ENCODE measurements at places on chromosomes 16 and 17. TPM values are rescaled to one million over a fixed set of nuclear protein-coding genes. Genes with fewer than 3 reads are reported as not detected.

SCNN1B gene
- polyA plus RNA-seq: 0.16 TPM

TP53I13 gene
- polyA plus RNA-seq: 29.0 TPM

TBX21 gene
- polyA plus RNA-seq: 0.29 TPM

TMEM114 gene
- polyA plus RNA-seq: not detected

DNA sequence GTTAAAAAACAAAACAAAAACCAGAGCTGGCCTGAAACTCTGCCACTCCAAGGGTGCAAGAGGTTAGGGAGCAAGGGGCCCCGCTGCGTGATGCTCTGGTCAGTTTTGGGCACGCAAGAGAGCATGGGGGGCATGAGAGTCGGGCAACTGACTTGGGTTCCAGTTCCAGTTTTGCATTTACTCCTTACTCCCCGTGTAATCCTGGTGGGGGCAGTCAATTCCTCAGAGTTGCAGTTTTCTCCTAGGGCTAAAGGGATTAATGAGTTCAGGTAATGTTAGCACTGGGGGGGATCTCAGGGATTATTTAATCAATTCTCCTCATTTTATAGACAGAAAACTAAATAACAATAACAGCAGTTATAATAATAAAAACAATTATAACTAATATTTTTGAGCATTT is 72.9 kb upstream of the PMFBP1 start:
- DNase-seq: no peak

DNA sequence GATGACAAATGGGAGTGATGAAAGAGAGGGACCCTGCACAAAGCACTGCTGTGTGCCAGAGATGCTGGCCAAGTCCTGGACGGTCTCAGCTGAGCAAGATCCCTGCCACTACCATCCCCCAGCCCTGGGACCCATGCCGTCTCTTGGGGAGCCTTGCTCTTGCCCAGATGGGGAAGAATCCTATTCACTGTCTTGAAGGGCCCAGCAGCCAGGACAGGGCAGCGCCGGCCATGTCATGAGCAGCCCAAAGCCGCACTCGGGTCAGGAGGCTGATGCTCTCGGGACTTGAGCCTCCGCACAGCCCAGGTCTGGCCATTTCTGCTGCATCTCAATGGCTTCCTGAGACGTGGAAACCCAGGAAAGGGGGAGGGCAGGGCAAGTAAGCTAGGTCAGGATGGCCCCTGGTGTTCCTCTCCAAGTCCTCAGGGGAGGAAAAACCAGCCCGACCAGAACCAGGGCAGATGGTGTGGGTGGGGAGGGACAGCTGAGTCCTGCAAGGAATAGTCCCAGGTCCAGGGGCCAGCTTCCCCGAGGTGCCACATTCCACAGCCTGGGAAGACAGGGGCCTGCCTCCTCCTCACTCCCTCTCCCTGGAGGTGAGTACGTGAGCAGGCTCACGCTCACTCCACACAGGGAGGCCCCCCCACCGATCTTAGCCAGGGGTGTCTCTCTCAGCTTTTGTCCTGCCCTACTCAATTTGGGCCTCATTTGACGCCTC is 7.8 kb upstream of the KRT19 start:
- DNase-seq: no peak

GRCh38 chr17:73972056-73972455 is 231.4 kb upstream of the RPL38 start:
- no peak for DNase-seq

GRCh38 chr16:77660311-77660710 is 62.0 kb upstream of the NUDT7 start:
- no peak for DNase-seq

GRCh38 chr17:21453144-21453898 is 77.2 kb downstream of the KCNJ12 start:
- no peak for DNase-seq

- DNase-seq: no peak
These were observed 132.9 kb upstream of the TNRC6C start for GRCh38 chr17:77825621-77826020.

GRCh38 chr17:2982854-2983253 is 80.6 kb downstream of the OR1D5 start:
- DNase-seq: no peak

- no peak for DNase-seq
These were observed 647.7 kb upstream of the SOX9 start for GRCh38 chr17:71472809-71473789.

- no peak for DNase-seq
These were observed 162.0 kb downstream of the AATF start for GRCh38 chr17:37110746-37111145.

- DNase-seq: no peak
These were observed 931 bp upstream of the WIPF2 start for GRCh38 chr17:40218006-40218739.

DNA sequence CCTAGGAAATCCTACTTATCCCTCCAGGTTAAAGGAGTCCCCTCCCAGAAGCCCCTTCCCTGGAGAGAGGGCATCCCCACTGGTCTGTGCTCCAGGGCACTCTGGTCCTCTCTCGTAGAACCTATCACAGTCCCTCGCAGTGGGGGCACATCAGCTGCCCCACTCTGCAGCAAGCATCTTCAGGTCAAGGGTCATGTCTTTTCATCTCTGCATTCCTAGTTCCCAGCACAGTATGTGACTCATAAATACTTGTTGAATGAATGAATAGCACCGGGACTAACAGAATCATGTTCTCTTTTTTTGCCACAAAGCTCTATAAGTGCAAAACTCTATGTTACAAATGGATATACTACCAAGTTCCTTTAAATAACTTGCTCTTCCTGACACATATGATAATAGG is 36.0 kb downstream of the RNF157 start:
- DNase-seq: no peak

DNA sequence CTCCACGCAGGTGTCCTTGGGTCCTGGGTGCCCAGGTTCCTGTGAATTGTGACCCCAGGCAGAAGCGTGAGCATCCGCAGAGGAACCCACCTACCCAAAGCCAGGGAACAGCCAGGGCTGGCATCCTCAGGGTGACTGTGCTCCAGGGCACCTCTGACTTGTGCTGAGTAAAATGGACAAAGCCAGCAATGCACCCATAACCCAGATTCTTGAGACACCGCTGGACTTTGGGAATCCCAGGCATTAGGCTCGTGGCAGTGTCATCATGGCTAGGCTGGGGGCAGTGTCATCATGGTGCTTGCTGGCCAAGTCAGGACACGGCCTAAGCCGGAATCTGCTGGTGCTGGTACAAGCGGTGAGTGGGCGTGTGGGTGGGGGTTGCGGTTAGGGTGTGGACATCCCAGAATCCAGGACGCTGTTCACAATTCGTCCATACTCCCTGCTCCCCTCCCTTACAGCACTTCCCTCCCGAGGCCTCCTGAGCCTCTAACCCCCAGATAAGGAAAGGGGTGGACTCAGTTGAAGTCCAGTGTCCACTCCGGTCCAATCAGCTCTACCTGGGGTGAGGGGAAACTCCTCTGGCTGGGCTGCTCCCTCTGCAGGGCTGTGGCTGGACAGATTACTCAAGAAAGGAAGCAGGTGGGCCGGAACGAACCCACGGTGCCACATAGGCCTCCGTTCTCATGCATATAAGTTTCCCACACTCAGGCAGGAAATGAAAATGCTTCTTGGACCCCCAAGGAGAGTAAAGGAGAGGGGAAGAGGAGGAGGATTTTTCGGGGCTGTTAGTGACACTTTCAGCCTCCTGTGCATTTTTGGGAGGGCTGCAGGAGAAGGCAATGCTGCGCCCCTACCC is 138.9 kb downstream of the SEC14L1 start:
- no peak for DNase-seq

Data from forelimb muscle (tissue), 1 donor.